ENCODE measurements at places on chromosomes 13 and 19. TPM values are rescaled to one million over a fixed set of nuclear protein-coding genes. Genes with fewer than 3 reads are reported as not detected.

DNA sequence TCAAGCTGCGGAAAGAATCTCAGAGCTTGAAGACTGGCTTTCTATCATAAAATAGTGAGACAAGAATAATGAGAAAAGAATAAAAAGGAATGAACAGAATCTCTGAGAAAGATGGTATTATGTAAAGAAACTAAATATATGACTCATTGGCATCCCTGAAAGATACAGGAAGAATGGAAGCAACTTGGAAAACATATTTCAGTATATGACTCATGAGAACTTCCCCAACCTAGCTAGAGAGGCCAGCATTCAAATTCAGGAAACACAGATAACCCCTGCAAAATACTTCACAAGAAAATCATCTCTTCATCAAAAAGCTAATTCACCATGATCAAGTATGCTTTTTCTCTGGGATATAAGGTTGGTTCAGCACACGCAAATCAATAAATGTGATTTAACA is 2318.0 kb downstream of the PCDH9 start:
- DNase-seq: no peak

DNA sequence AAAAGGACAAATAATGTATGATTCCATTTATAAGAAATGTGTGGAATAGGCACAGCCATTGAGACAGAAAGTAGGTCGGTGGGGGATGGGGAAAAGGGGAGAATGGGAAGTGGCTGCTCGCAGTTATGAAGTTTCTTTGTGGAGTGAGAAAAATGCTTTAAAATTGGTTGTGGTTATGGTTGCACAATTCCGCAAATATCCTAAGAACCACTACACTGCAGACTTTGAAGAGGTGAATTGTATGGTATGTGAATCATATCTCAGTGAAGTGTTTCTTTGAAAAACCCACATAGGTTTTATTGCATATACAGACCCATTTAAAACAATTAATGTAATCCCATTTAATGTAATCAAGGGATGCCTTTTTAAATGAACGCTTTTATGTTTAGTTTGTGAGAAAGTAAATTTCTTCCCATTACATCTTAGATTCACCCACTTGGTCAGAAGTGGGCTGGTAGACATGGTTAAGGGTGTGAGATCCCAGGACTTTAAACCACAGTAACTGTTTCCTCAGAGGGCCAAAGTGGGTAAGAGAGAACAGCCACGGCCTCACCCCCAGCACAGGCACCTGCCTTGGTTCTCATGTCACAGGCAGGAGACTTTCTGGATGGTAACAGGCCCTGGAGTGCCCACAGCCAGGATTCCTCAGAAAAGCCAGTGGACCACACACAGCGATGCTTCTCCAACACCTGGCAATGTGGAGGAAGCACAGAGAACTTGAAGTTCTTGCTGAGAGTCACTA is 119.3 kb upstream of the GJB6 start:
- no peak for DNase-seq

GRCh38 chr13:102298051-102298450 is 103.8 kb downstream of the FGF14 start:
- no peak for DNase-seq

DNA sequence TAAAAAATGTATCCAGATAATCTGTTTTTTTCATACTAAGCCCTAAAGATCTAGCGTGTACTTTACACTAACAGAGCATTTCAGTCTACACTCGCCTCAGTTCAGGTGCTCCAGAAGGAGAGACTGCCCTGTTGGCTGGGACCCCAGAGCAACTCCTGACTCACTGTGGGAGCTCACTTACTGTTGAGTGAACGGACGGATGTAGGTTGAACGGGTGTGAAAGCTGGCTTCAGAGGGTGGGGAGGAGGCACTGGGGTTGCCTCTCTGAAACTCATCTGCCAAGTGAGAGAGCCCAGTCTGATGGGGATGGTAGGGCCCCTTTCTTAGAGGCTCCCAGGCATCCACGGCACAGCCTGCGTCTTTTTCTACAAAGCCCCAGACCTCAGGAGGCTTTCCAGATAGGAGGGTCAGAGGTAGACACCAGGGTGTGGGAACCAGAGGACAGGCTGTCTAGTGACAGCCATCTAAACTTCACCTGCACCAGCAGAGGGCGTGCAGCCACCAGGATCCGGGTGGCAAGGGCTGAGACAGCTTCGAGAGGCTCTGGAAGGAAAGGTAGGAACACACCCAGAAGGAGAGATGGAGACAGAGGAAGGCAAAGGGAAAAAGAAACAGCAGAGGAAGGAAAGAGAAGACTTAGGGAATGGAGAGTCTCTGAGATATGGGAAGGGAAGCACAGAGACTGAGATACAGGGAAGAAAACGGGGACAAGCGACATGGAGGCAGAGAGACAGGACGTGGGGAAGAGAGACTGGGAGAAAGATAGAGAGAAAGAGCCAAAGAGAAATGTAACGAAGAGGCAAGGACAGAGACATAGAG is 3.7 kb downstream of the KASH5 start:
- DNase-seq: peak; percentile 91

GRCh38 chr13:71876648-71877255 is 9.7 kb upstream of the DACH1 start:
- DNase-seq: no peak

SGCG gene
- 157 TPM for total RNA-seq

KLK2 gene
- total RNA-seq: not detected

SMAD9 gene
- 19.5 TPM for total RNA-seq

DENND1C gene
- 0.51 TPM for total RNA-seq
